Diencephalon (tissue), 1 donor: ENCODE measurements at places on chromosomes 3 and 15. TPM values are rescaled to one million over a fixed set of nuclear protein-coding genes. Genes with fewer than 3 reads are reported as not detected.

RAD51 gene
- total RNA-seq = 1.8 TPM

TP63 gene
- total RNA-seq = 0.23 TPM

CDHR4 gene
- 0.23 TPM for total RNA-seq

POPDC2 gene
- total RNA-seq = 0.69 TPM

ZNF80 gene
- 0.23 TPM for total RNA-seq

TRPM1 gene
- not detected for total RNA-seq

GOLGA6D gene
- not detected for total RNA-seq

GPR149 gene
- 22.1 TPM for total RNA-seq

TMEM44 gene
- 26.1 TPM for total RNA-seq

VWA5B2 gene
- total RNA-seq = 3.9 TPM

SCN11A gene
- total RNA-seq = 0.46 TPM

SLC2A2 gene
- total RNA-seq = not detected

STAG1 gene
- total RNA-seq = 63.2 TPM

SNTN gene
- 2.3 TPM for total RNA-seq

CHST2 gene
- total RNA-seq = 55.8 TPM

CILP gene
- total RNA-seq = 0.23 TPM

SLC51A gene
- not detected for total RNA-seq

PLA2G4B gene
- total RNA-seq = 5.1 TPM

FANCD2OS gene
- total RNA-seq = not detected

SLC35G2 gene
- 33.0 TPM for total RNA-seq

QTRT2 gene
- total RNA-seq = 15.0 TPM

LINGO1 gene
- total RNA-seq = 45.2 TPM

SACM1L gene
- 55.4 TPM for total RNA-seq

CAND2 gene
- total RNA-seq = 16.8 TPM

KBTBD12 gene
- total RNA-seq = 1.8 TPM
